Foreskin melanocyte (primary cell): ENCODE measurements at places on chromosomes 6 and 20.

DNA sequence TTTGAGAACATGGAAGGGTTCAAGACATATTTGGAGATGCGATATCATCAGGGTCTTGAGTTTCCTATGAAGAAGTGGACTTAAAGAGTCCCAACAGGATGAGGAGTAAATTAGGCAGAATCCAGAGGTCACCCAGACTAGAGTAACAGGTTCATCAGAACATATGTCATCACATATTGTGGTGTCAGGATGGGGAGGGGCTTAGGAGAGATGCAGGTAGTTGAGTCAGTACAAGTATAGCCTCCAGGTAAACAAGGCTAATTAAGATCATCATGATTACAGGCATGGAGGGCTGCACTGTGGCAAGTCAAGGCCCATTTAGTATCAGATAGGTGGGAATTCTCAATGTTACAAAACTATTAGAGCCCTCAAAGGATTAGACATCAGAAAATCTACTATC lies 90.1 kb upstream of the PAK5 start:
- no peak for DNase-seq

GRCh38 chr6:37807656-37808055 lies 11.9 kb upstream of the ZFAND3 start:
- DNase-seq, result no peak

GRCh38 chr20:37081717-37082289 lies 14.0 kb downstream of the RBL1 start:
- no peak for DNase-seq

DNA sequence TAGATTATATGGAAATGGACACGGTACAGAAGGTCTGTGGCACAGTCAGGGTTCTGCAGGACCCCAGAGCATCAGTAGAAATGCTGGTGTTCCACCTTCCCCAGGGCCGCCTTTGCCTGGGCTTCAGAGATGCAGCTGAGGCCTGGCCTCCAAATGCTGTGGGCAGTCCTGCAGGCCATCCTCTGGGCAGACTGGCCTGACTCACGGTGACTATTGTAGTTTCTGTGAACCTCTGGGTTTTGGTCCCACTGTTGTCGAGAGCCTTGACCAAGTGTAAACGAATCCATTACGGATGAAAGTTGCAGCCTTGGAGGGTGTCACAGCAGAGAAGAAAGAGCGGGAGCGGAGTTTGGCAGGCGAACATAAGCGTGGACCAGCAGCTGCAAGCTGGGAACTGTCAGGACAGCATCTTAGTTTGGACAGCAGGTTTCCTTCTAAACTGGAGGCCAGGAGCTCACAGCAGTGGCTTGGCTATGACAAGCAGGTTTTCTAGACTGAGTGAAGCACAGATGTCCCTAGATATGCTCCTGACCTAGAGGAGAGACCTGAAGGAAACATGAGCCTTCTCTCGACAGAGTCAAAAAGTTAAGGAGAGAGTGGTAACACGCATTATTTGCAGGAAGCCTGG lies 46.2 kb upstream of the BCLAF1 start:
- no peak for DNase-seq

- DNase-seq, result peak; percentile 98
Observed at GRCh38 chr6:121593011-121593641, 157.7 kb downstream of the GJA1 start.

DNA sequence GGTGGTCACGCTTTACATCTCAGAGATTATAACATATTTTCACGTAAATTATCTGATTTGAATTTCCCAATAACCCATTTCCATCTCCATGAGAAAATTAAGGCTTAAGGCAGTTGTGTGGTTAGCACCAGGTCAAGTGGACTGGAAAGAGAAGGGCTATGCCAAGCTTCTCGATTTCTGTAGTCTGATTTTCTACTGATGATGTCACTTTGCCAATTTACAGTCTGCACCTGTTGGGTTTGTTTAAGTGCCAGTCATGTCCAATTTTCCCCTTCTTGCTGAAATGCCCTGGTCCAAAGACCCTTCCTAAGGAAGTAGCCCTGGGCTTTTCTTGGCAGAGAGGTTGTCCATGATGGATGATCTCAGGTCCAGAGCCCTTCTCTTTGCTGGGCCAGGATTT lies 562.3 kb upstream of the BTBD3 start:
- DNase-seq, result no peak

- no peak for DNase-seq
Observed at GRCh38 chr6:147390909-147391536, 117.5 kb upstream of the SAMD5 start.

GRCh38 chr6:105431226-105431625 lies 28.3 kb upstream of the PREP start:
- peak; percentile 43 for DNase-seq

- DNase-seq, result no peak
Observed at GRCh38 chr20:40493071-40493470, 196.0 kb downstream of the MAFB start.

DNA sequence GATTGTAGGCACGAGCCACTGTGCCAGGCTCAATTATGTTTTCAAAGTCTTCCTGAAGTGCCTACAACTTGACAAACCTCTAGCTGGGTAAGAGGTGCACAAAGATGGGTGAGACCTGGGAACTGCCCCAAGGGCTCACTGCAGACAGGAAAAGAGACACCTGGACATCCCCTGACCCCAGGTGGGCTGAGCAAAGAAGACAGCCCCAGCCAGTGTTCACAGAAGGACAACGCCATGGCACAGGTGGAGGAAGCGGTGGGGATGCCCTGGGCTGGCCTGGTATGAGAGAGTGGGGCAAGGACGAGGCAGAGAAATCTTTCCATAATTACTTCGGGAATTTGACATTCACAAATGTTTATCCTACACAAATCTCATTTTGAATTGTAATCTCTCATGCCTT lies 278.9 kb downstream of the SMOC2 start:
- no peak for DNase-seq

DNA sequence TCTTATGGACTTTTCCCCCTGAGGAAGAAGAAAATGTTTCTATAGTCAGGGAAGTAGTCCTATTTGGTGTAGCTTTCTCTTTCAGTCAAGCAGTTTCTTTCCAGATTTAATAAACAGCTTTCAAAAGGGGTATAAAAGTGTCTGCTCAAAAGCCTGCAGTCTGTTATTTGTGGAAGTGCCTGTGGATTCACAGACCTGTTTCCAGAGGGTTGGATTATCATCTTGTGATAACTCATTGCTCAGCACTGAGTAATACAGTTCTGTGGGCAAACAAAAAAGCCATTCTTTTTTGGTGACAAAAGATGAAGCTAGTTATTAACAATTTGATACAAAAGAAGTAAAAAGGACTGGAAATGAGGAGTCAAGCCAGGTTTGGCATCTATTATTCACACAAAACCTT lies 358.2 kb upstream of the ID4 start:
- DNase-seq, result peak; percentile 65

DNA sequence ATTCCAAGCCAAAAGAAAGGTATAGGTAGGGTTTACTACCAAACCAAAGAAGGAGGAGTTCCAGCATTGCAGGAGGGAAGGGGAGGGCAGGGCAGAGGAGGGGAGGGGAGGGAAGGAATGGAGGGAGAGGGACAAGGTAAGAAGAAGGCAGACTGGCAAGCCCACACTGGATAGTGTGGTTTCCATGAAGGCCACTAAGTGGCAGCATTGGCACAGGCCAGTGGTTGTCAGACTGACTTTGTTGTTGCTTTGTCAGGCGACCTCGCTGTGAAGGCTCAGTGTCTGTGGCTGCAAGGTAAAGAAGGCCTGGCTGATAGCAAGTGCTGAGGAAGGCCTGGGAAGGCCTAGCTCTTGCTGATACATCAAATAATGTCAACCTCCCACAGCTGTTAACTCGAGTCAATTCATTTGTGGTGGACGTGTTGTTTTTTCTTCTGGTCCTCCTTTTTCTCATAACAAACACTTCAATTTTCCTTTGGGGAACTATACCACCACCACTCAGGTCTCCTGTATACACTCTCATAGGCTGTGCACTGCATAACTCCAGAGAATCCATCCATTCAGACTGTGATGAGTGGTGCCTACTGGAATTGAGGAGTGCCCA lies 7.7 kb upstream of the ZNF334 start:
- peak; percentile 35 for DNase-seq

- DNase-seq, result peak; percentile 36
Observed at GRCh38 chr20:36969478-36970186, 18.1 kb upstream of the SAMHD1 start.

GRCh38 chr6:82602776-82603175 lies 239.2 kb downstream of the TPBG start:
- no peak for DNase-seq

DNA sequence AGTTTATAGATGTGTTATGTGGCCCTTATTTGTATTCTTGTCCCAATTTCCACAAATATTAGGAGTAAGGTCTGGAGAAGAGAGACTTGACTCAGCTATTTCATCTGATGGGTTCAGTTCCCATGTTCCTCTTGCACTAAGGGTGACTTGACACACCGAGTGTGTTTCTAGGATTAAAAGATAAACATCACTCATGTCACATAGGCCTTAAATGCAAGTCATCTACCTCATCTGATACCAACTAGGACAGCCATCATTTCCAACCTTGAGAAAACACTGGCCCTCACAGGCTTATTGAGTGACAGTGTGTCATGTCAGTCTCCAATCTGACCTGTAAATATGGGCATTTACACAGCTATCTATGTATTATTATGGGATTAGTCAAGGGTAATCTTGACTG lies 53.0 kb upstream of the ADGRF5 start:
- no peak for DNase-seq

DNA sequence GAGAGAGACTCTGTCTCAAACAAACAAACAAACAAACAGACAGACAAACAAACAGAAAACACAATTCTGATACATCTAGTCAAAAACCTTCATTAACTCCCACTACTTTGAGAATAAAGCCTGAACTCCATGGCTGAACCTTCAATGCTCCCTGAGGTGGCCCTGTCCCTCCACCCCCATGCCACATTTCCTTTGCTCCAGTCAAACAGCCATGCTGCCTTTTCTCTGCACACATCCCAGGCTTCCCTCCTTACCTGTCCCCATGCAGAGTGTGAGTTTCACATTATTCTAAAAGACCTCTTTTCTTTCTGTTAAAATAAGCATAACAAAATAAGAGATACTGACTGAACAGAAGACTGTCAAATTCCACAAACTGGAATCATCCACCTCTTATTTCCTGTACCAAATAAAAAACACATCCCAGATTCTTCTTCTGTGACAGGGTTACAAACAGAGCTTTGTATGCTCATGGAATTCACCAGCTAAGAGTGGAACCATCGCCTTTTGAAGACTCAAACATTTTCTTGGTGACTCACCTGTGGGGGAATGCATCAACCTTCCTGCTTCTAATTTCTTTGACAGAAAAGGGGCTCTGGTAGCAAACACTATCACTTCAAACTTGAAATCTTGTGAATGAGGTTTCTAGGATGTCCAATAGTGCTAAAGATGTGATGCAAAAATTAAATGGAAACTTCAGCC lies 71.0 kb upstream of the SLC22A16 start:
- peak; percentile 71 for DNase-seq

DNA sequence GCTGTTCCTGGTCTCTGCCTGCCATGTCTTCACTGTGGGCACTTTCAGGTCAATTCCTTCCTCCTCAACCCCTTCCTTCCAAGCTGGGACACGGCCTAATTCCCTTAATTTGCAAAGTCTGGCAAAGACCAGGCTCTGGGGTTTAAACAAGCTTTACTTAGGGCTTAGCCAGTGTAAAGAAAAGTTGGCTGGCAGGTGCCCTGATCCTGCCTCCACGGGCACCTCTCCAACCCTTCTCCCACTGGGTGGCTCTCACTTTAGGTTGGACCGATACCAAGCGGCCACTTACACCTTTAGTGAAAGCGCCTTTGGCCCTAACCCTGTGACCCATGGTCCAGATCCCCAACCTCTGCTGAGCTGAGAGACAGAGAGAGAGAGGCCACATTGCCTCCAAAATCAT lies 13.7 kb upstream of the MLN start:
- no peak for DNase-seq

- DNase-seq, result no peak
Observed at GRCh38 chr6:24481449-24481848, 7.9 kb downstream of the GPLD1 start.

DNA sequence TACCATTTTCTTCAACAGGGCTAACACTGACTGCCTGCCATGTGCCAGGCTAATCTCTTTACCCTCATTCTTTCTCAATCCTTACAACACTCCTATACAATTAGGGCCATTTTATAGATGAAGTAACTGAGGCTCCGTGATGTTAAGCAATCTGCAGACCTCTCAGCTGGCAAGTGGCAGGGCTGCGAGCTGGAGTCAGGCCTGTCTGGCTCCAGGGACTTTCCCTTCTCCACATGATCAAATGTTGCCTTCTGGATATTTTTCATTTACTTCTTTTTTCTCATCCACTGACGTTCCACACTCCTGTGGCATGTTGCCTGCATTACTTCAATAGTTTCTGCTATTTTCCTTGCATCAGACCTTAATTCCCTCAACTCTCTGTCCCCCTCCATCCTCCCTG lies 55.2 kb upstream of the TAGAP start:
- DNase-seq, result no peak

DNA sequence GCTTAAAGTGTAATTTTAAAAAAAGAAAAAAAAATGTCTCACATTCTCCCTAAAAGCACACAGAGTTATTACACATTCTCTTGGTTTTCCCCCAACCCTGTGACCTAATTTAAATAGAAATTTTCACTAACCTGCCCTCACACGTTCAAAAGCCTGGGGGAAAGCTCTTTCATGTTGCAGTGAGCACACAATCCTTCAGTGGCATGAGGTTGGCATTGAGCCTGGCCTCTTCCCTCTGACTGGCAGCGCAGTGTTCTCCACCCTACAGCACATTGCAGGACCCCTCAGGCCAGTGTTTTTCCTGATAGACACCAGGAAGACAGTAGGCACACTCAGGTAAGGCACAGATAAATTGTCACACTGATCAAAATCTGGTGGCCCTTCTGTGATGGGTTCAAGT lies 34.1 kb downstream of the TNFRSF21 start:
- DNase-seq, result no peak

DNA sequence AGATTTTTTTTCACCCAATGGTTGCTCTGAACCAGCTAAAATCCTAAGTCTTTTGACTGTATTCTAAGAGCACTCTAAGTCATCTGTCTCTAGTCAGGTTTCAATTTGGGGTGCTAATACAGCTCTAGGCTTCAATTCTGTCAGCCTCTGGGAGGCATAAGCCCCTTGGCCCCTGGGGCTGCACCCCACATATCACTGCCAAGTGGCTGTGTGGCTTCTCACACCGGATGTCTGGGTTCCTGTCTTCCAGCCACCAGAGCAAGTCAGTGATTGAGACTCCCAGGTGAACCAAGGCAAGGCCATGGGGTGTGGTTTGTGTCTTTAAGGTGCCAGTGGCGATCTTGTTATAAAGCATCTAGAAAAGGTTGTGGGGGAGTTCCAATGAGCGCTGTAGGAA lies 136.5 kb downstream of the TMEM242 start:
- no peak for DNase-seq
